ENCODE measurements at places on chromosomes 11 and 22. TPM values are rescaled to one million over a fixed set of nuclear protein-coding genes. Genes with fewer than 3 reads are reported as not detected.

DNA sequence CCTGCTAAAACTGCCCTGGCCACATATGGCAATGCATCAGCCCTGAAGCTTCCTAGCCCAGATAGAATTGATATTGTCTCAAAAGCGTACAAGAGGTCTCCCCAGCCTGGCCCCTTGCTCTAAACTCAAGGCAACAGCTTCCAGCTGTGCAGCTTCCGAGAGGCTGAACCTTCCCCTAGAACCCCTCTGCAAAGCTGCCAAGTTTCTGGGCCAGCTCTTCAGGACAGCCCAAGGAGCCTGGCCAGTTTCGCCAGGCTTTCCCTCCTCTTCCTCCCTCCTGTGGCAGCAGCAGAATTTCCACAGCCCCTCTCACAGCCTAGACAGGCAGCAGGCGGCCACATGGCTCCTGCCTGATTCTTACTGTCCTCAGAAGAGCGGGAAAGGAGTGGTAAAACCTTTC lies 34.5 kb downstream of the NUMA1 start:
- no peak for DNase-seq

DNA sequence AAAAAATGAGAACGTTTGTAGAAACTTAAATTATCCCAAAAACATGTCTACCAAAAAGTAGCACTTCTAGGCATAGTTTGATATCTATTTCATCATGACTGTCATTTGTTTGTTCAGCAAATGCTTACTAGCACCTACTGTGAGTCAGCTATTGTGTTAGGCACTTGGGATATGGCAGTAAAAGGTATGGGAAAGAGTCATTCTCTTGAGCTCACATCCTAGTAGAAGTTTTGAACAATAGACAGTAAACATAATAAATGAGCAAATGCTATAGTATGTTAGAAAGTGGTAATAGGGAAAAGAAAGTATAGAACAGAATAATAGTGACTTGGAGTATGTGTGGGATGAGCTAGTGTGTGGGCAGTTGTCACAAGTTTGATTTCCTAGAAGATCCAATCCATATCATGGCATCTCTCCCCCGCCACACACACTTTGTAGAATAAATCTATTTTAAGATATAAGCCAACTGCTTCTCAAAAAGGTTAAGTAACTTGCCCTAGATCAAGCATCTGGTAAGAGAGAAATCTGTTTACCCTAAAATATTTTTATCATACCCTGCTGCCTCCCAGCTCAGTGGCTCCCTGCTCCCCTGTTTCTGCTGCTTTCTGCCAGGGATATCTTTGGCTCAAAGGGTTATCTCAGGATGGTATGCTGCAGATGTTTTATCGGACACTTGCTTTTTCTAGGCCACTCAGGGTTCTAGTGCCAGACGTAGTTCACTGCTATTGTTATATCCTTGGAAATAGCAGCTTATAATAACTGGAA lies 129.7 kb downstream of the NCAM1 start:
- no peak for DNase-seq

The ACTN3 gene
- 0.26 TPM for total RNA-seq

DNA sequence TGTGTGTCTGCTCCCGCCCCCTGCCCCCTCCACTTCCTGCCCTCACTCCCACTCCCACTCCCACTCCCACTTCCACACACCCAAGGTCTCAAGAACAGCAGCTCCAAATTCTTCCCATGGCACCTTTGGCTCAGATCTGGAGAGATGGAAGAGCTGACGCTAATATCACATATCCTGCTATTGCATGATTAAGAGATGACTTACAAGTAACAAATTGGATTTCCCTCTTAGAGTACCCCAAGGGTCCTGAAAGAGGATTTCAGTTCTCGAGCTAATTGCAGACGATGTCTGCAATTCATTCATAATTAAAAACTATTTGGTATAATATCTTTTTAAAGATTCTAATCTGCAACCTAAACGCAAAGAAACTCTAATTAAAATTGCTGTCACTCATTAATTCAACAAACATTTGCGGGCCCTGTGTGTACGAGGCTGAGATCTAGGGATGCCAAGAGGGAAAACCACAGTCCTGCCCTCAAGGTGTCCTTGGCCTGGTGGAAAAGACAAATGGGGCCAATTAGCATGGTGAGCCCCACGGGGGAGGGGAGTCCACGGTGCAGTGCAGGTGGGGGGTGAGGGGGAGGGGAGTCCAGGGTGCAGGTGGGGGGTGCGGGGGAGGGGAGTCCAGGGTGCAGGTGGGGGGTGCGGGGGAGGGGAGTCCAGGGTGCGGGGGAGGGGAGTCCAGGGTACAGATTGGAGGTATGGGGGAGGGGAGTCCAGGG lies 50.3 kb downstream of the CELSR1 start:
- DNase-seq = no peak

GRCh38 chr11:118672846-118673245 lies 6.6 kb downstream of the TREH start:
- no peak for DNase-seq

The MS4A15 gene
- not detected for total RNA-seq

- no peak for DNase-seq
Measured at GRCh38 chr11:69295995-69296889, 2.3 kb downstream of the MYEOV start.

GRCh38 chr11:1077033-1077416 lies 2.4 kb downstream of the MUC2 start:
- no peak for DNase-seq

DNA sequence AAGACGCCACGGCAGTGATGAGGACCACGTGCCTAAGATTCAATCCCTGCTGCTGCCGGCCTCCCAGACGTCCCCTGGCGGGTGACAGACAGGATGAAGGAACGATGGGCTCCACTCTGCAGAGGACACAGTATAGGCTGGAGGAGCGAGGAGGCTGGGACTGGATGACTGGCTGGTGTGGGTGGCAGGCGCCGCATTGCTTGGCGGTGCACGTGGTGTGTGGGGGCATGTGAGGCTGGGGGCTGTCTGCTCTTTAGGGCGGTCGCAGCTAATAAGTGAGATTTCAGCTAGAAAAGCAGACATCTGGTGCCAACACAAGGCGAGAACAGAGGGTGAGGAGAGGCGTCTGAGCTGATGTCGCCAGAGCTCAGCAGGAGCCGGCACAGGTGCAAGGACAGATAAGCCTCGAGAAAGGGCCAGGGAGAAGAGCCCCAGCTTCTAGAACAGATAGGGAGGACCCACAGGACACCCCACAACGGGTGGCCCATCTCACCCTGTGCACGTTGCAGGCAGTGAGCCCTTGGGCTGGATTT lies 33.2 kb downstream of the TSPAN4 start:
- no peak for DNase-seq

The ZBED4 gene
- total RNA-seq = 17.4 TPM

Data from activated CD4-positive, alpha-beta T cell treated with anti-CD3 and anti-CD28 coated beads for 36 hours (primary cell).